Uterus (tissue), 4 donors: ENCODE measurements at places on chromosomes 6 and 20. TPM values are rescaled to one million over a fixed set of nuclear protein-coding genes. Genes with fewer than 3 reads are reported as not detected.

- no peak for DNase-seq
These were observed 62.2 kb downstream of the ZDHHC14 start for GRCh38 chr6:157443066-157443800.

GRCh38 chr6:113120582-113121285 lies 736.4 kb upstream of the MARCKS start:
- no peak for DNase-seq

The FAM209B gene
- total RNA-seq: 0.79 TPM

DNA sequence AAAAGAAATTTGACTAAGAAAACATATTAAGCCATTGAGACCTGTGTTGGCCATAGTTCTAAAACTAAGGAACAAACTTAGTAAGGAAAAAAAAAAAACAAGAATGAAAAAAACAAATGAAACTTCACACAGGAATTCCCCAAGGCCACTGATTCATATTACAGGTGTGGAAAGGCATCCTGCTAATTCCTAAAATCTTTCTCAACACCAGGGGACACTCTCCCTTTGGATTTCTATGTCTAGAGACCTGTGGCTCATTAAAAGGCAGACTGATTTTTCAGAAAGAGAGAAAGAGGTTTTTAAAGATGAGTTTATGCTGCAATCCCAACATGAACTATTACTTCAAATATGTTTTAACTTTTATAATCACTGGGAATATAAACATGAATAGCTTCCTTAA lies at the start of gene OR12D1:
Gene OR12D1 (plus strand): TSS at position 341 of the 400 bp plus-strand sequence.
- DNase-seq: no peak

DNA sequence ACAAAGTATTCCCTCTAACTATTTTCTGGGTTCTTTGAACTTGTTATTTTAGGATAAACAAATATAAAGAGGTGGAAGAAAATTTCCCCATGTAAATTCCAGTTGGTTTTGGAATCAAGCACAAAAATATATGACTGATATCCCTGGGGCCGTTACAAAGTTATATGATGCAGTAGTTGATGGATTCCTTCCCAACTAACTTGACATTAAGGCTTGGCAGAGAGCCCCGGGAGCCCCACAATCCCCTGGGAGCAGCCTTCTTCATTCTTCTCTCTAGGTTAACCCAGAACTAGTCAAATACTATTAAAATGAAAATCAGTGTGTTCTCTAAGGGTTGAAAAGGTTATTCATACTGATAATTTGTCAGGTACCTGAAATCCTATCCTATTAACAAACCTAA lies 508.9 kb upstream of the SOX4 start:
- no peak for DNase-seq

DNA sequence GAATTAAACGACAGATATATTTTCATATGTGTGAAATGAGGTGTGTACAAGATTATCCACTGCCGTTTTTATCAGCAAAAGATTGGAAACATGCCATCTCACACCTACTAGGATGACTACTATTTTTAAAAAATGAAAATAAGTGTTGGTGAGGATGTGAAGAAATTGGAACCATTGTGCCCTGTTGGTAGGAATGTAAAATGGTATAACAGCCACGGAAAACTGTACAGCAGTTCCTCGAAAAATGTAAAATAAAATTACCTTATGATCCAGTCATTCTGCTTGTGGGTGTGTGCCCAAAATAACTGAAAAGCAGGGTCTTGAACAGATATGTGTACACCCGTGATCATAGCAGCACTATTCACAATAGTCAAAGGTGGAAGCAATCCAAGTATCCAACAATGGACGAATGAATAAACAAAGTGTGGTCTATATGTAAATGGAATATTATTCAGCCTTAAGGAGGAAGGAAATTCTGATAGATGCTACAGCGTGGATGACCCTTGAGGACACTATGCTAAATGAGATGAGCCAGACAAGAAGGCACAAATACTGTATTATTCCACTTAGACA lies 27.0 kb upstream of the CCN5 start:
- DNase-seq: no peak

The MYH7B gene
- total RNA-seq: 0.51 TPM

DNA sequence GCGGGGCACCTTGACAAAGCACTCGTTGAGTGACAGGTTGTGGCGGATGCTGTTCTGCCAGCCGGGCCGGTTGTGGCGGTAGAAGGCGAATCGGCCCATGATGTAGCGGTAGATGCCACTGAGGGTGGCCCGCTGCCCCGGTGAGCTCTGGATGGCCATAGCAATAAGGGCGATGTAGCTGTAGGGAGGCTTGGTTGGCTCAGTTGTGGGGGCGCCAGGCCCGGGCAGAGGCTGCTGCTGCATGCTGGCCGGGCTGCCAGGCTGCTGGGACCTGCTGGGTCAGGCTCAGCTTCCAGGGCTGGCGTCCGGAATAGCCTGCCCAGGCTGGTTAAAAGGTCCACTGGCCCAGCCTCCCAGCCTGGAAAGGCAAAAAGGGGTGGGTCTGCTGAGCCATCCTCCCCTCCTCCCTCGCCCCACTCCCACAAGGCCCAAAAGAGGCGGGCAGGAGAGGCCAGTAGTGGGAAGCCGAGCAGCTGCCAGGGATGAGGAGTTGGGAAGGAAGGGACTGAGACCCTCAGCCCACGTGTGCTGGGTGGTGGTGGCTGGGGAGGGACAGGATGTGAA lies at the start of gene FOXS1:
Gene FOXS1 (minus strand): TSS at position 305 of the 564 bp plus-strand sequence. CDS start 62 bp downstream, at position 243.
- peak; percentile 43 for DNase-seq

The SCP2D1 gene
- total RNA-seq: not detected

The TRAPPC3L gene
- total RNA-seq: not detected

GRCh38 chr6:42354702-42355101 lies 97.0 kb downstream of the TRERF1 start:
- no peak for DNase-seq

DNA sequence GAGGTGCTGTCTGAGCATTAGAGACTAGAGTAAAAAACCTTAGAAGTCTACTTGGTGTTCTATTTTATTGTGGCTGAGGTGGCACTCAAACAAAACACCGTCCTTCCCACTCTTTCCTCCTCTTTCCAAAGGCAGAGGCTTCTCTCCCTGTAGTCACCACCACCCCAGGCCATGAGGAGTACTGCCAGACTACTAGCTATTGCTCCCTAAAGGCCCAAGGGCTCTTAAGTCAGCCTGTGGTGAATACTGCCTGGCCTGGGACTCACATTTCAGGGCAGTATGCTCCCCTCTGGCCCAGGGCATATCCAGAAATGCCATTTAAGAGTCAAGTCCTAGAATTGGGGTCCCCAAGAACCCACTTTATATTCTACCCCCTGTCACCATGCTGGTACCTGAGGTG lies 309.7 kb upstream of the IMPG1 start:
- no peak for DNase-seq
